Spinal cord (tissue), 10 donors: ENCODE measurements at places on chromosomes 3 and 15. TPM values are rescaled to one million over a fixed set of nuclear protein-coding genes. Genes with fewer than 3 reads are reported as not detected.

The CAMK2N2 gene
- 9.6 TPM for total RNA-seq

The RAB5A gene
- total RNA-seq = 108 TPM

The CDHR4 gene
- total RNA-seq = 0.10 TPM

The EXD1 gene
- 0.40 TPM for total RNA-seq

The A4GNT gene
- total RNA-seq = not detected

The SCAANT1 gene
- total RNA-seq = not detected

The SAMD7 gene
- total RNA-seq = not detected

The BMF gene
- 7.8 TPM for total RNA-seq
